ENCODE measurements at places on chromosomes 1 and 21.

- DNase-seq, result no peak
Measured at GRCh38 chr1:93694039-93694438, 12.4 kb upstream of the BCAR3 start.

- DNase-seq, result no peak
Measured at GRCh38 chr1:188058801-188059200, 1230.1 kb downstream of the PLA2G4A start.

GRCh38 chr1:167554028-167554779 is 642 bp upstream of the CREG1 start:
- no peak for DNase-seq

DNA sequence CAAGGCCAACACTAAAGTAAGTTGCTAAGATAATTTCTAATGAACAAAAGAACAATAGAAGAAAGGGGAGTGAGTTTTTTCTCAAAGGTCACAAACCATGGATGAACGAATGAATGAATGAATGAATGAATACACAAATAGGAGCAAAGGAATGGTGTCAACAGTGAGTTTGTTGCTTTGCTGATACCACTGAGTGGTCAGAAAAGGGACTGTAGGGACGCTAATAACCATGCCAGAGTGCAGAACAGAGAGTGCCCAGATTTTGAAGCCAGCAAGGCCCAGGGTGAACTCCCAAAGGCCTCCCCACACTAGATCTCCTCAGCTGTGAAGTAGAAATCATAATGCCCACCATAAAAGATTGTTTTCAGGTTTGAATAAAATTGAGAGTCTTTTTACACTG is 15.9 kb downstream of the CD58 start:
- DNase-seq, result no peak

GRCh38 chr1:52706941-52707926 is 9.1 kb upstream of the COA7 start:
- no peak for DNase-seq

DNA sequence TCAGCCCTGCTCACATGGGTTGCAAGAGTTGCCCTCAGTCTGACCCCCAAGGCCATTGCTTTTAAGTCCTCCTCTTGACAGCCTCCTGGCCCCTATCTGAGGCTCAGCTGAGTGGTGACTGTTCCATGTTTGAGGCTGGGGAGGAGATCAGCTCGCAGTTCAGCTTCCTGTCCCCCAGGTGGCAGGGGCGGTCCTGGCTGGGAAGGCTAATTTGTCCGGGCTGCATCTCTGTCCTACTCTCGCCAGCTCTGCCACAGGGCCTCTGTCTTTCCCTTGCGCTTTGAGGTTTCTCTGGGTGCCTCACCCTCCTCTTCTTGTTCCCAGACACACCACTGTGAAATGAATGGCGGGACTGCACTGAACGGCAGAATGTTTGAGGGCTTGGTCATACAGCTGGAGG is 157.3 kb downstream of the KCNJ6 start:
- peak; percentile 14 for DNase-seq

GRCh38 chr1:223670458-223671159 is 5.1 kb upstream of the CAPN8 start:
- DNase-seq, result no peak

DNA sequence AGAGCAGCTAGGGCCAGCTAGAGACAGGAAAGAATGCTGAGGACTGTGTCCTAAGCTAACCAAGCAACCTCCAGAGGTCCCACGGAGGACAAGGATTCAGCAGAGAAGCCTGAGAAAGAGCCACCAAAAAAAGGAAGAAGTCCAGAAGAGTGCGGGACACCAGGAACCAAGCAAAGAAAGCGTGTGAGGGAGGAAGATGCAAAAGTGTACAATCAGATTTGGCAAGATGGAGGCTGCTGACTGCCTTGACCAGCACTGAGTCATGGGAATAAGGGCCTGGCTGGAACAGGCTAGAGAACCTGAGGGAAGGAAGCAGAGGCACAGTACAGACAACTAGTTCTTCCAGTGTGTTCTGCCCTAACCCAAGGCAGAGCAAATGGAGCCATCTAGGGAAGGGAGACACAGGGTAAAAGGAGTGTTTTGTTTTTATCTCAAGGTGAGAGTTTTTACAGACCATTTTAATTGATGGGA is 18.5 kb downstream of the TP53BP2 start:
- DNase-seq, result no peak

GRCh38 chr1:13945856-13946255 is 245.9 kb downstream of the PRDM2 start:
- no peak for DNase-seq

DNA sequence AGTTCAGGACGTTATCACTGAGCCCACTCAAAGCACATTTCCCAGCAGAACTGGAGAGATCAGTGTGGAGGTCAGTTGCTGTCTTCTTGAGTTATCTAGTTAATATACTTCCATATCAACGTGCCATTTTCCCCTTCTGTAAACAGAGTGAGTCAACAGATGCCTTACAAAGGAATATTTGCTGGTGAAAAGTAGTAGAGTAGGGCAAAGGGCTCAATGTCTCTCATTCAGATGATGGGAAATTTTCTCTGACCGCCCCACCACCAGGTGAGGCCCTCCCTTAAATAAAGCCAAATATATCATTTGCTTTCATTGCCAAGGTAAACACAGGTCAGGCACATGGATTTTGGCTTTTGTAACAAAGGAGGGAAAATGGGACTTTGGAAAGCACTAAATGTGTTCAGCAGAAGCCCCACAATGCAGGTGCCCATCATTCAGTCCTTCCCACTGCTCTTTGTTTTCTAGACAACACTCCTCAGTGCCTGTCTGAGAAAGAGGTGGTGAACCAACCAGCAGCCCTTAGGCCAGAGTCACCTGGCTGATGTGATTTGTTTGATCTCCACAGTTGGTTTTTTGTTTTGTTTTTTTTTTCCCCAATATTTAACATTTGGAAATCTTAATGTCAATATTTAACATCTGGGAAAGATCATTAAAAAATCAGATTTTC is 40.5 kb upstream of the SAMD13 start:
- DNase-seq, result no peak

Measured in NCI-H2107 (cell line).